ENCODE measurements at places on chromosomes 2 and 18. TPM values are rescaled to one million over a fixed set of nuclear protein-coding genes. Genes with fewer than 3 reads are reported as not detected.

The GALNT5 gene
- 16.3 TPM for total RNA-seq

The PREPL gene
- total RNA-seq, result 44.3 TPM

The DPYSL5 gene
- 0.48 TPM for total RNA-seq

- H3K27me3 ChIP-seq, result no peaks in the 10 kb centered on the region
- H3K4me3 ChIP-seq, result peak within 1 kb of the TSS; percentile 56
- no peaks in the 10 kb centered on the region for H3K36me3 ChIP-seq
- peaks cover 20% of the 10 kb centered on the region for H3K4me1 ChIP-seq
- peak within 1 kb of the TSS; percentile 90 for H3K27ac ChIP-seq
Observed at GRCh38 chr2:3377612-3378432, at the start of gene EIPR1. EIPR1 (minus strand) TSS chr2:3377818; CDS start chr2:3377689, 129 bp downstream.

DNA sequence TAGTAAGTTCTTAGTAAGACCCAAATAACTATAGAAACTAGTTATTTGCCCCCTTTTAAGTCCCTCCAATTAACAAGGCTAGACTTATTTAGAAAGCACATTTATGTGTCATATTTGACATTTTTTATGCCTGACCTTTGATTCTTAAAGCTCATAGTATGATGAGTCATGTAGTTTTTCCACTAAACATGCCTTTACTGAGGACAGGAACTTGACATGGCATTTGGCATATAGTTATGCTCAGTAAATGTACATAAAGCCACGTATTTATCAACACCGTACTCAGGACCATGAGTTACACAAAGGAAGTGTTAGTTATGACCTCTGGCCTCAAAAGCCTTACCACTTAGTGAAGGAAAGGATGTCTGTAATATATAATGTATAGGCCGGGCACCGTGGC is 78.9 kb downstream of the GNAL start:
- no peaks in the 10 kb centered on the region for H3K4me1 ChIP-seq
- H3K4me3 ChIP-seq, result no peak overlapping the region
- no peak overlapping the region for H3K27ac ChIP-seq
- no peaks in the 10 kb centered on the region for H3K27me3 ChIP-seq
- DNase-seq, result no peak
- H3K36me3 ChIP-seq, result no peaks in the 10 kb centered on the region

DNA sequence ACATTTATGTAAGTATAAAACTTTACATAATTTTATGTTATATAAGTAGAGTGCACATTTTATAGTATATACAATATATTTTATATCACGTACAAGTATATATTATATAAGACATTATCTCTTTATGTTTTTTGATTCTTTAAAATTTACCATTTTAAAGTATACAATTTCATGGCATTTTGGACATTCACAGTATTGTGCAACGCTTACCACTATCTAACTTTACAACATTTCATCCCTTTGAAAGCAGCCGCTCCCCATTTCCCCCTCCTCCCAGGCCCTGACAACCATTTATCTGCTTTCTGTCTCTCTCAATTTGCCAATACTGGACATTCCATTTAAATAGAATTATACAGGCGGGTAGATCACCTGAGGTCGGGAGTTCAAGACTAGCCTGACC is 512.5 kb downstream of the TSN start:
- H3K4me3 ChIP-seq, result no peak overlapping the region
- H3K4me1 ChIP-seq, result no peaks in the 10 kb centered on the region
- no peaks in the 10 kb centered on the region for H3K27me3 ChIP-seq
- H3K27ac ChIP-seq, result no peak overlapping the region
- H3K36me3 ChIP-seq, result no peaks in the 10 kb centered on the region

DNA sequence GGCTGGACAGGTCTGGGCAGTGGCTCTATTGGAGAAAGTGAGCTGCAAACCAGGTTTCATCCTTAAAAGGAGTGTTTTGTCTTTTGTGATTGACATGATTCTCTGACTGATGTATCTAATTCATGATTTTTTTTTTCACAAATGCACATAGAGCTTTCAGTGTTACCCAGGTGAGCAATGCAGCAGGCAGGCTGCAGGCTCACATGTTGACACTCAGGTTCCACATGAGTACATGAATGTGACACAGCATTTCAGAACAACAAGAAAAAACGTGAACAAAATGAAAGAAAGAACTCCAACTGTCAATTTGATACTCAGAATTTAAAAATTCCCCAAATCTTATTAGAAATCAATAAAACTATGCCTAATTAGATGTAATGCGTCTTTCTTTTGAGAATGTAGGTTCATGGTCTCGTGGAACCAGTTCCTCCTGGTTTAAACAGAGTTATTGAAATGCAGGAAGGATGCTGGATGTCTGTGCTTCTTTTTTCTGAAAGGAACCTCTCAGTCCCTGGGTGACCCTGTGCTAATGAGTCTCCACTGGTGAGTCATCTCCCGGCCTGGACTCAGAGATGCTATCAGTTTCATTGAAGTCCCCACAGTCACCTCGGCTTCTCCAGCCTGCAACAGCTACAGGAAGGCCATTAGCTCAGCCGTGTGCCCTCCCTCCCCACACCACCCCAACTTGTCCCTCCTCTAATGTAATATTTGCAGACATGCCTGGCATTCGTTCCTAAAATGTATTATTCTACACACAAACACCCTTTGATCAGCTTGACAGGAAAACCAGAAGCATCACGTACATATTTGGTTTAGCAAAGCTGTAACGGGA is 430.4 kb downstream of the LPIN1 start:
- DNase-seq, result peak; percentile 65
- peaks cover 8% of the 10 kb centered on the region for H3K4me1 ChIP-seq
- H3K36me3 ChIP-seq, result no peaks in the 10 kb centered on the region
- no peak overlapping the region for H3K27ac ChIP-seq
- H3K4me3 ChIP-seq, result no peak overlapping the region

GRCh38 chr2:226180281-226180884 is 619.2 kb downstream of the IRS1 start:
- DNase-seq, result no peak
- H3K4me3 ChIP-seq, result no peak overlapping the region
- H3K27me3 ChIP-seq, result no peaks in the 10 kb centered on the region
- no peaks in the 10 kb centered on the region for H3K36me3 ChIP-seq

The ACMSD gene
- 6.5 TPM for total RNA-seq

The SPP2 gene
- 78.5 TPM for total RNA-seq

- H3K27me3 ChIP-seq, result no peaks in the 10 kb centered on the region
- no peak overlapping the region for H3K4me3 ChIP-seq
- H3K4me1 ChIP-seq, result peaks cover 28% of the 10 kb centered on the region
- H3K36me3 ChIP-seq, result no peaks in the 10 kb centered on the region
- no peak overlapping the region for H3K27ac ChIP-seq
Observed at GRCh38 chr18:3726238-3726951, 276.4 kb downstream of the TGIF1 start.

DNA sequence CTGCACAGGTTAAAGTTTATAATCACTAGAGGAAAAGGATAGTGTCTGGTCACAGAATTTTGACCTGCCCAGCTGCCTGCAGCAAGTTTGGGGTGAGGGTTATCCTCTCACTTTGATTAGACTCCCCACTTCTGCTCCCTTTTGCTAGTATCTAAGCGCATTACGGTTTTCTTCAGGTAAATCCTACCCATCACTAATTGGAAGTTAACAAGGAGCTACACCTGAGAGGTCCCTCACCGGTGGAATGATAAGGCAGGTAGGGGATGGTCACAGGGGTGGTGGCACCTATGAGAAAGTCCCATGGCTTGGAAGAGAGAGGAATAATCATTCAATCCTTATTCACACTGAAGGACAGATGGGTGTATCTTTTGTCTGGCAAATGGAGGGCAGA is 7.6 kb downstream of the BCL2 start:
- H3K27ac ChIP-seq, result no peak overlapping the region
- DNase-seq, result no peak
- no peaks in the 10 kb centered on the region for H3K36me3 ChIP-seq
- H3K4me1 ChIP-seq, result peaks cover 8% of the 10 kb centered on the region
- peaks cover 1% of the 10 kb centered on the region for H3K27me3 ChIP-seq

GRCh38 chr18:68833756-68834155 is 35.9 kb downstream of the CCDC102B start:
- no peak overlapping the region for H3K27ac ChIP-seq
- H3K4me3 ChIP-seq, result no peak overlapping the region
- H3K36me3 ChIP-seq, result no peaks in the 10 kb centered on the region
- H3K27me3 ChIP-seq, result no peaks in the 10 kb centered on the region
- H3K4me1 ChIP-seq, result no peaks in the 10 kb centered on the region
- no peak for DNase-seq

DNA sequence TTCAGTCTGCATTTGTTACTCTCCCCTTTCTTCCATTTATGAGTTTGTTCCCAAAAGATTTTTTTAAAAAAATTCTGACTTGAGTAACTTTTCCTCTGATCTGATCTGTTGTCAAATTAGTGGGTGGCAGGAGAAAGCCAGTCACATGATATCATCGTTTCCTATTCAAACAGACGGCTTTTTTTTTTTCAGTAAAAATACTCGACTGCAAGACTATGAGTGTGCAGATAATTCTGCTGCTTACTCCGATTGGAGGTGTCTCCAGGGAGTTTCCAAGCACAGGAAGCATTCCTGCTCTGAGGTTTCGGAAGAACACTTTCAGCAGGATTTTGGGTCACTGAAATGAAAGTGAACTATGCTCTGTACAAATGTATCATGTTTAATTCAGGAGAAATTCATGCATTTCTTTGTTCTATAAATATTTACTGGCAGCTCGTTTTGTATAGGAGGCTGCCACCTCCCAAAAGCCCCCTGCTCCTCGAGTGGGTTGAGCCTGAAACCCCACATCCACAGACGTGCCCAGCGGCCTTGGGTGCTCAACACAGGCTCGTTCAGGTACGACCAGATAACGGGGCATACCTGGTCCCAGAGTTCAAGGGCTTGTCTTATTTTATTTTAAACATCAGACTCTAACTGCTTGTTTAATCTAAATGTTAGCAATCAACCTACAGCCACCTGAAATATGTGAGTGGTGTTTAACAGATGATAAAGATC is 126.9 kb upstream of the ZNF516 start:
- peak; percentile 50 for DNase-seq
- no peaks in the 10 kb centered on the region for H3K36me3 ChIP-seq
- H3K27me3 ChIP-seq, result no peaks in the 10 kb centered on the region
- H3K27ac ChIP-seq, result peak overlapping the region; percentile 90
- peak overlapping the region; percentile 0 for H3K4me3 ChIP-seq

DNA sequence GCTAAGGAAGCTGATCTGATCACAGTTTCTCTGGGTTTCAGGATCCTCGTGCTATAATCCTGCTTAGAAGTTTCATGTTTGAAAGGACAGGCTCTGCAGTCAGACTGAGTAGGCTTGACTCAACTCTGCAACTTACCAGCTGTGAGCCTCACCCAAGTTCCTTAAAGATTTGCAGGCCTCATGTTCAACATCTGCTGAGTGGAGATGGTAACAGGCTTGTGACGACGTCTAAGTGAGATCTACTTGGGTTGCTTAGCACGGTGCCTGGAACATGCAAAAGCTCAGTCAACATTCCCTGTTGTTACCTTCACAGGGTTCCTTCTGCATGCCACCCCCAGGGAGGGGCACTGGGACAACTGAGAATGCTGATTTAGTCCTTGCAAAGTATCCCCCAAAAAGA is 164.2 kb downstream of the C1D start:
- no peaks in the 10 kb centered on the region for H3K27me3 ChIP-seq
- no peaks in the 10 kb centered on the region for H3K4me1 ChIP-seq
- DNase-seq, result no peak
- H3K27ac ChIP-seq, result no peak overlapping the region
- no peak overlapping the region for H3K4me3 ChIP-seq
- no peaks in the 10 kb centered on the region for H3K36me3 ChIP-seq

DNA sequence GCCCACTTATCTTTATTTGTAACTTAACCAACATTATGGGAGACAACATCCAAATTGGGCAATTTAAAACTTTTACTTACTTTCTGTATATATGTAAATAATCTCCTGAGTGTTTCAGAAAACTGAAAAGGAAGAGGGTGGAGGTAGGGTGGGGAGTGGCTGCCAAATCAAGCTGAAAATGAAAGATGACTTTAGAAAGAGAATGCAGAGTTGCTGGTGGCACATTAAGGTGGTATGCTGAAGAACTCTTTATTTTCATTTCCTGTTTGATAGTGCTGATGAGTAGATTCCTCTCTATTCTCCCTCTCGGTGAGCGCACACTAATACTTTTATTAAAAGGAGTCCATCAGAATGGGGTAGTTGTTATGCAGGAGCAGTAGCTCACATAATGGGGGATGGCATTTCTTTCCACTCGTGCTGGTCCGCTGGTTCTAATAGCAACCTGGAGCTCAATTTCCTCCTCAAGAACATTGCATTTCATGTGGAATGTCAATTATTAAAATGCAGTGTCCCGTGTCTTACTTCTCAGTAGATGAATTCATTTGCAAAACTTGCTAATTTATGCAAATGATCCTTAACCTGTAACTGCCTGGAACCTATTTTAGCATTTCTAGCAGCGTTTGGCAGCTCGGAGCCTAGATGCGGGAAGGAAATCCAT is 466.9 kb upstream of the HNRNPA3 start:
- H3K4me1 ChIP-seq, result no peaks in the 10 kb centered on the region
- DNase-seq, result no peak
- no peak overlapping the region for H3K27ac ChIP-seq
- no peaks in the 10 kb centered on the region for H3K27me3 ChIP-seq

The B3GNT7 gene
- 6.2 TPM for total RNA-seq

- H3K4me1 ChIP-seq, result no peaks in the 10 kb centered on the region
- H3K27ac ChIP-seq, result no peak overlapping the region
- H3K4me3 ChIP-seq, result no peak overlapping the region
- DNase-seq, result no peak
Observed at GRCh38 chr2:223681125-223681524, 79.0 kb upstream of the SCG2 start.

- no peak overlapping the region for H3K27ac ChIP-seq
- no peak for DNase-seq
- no peaks in the 10 kb centered on the region for H3K36me3 ChIP-seq
- H3K4me3 ChIP-seq, result no peak overlapping the region
Observed at GRCh38 chr2:36173760-36174404, 181.7 kb upstream of the CRIM1 start.

The WDPCP gene
- total RNA-seq, result 12.8 TPM

- no peak overlapping the region for H3K27ac ChIP-seq
- no peak for DNase-seq
- H3K4me1 ChIP-seq, result no peaks in the 10 kb centered on the region
- no peaks in the 10 kb centered on the region for H3K27me3 ChIP-seq
- H3K4me3 ChIP-seq, result no peak overlapping the region
- no peaks in the 10 kb centered on the region for H3K36me3 ChIP-seq
Observed at GRCh38 chr2:163983911-163984310, 248.1 kb upstream of the FIGN start.

- H3K27me3 ChIP-seq, result no peaks in the 10 kb centered on the region
- no peaks in the 10 kb centered on the region for H3K4me1 ChIP-seq
- no peak overlapping the region for H3K4me3 ChIP-seq
- DNase-seq, result no peak
- no peaks in the 10 kb centered on the region for H3K36me3 ChIP-seq
- no peak overlapping the region for H3K27ac ChIP-seq
Observed at GRCh38 chr2:145267451-145267850, 747.5 kb upstream of the ZEB2 start.

The CGREF1 gene
- total RNA-seq, result 0.28 TPM

GRCh38 chr2:72994991-72995380 is 76.5 kb downstream of the SFXN5 start:
- no peak overlapping the region for H3K4me3 ChIP-seq
- no peaks in the 10 kb centered on the region for H3K4me1 ChIP-seq
- no peak for DNase-seq
- H3K36me3 ChIP-seq, result no peaks in the 10 kb centered on the region
- H3K27me3 ChIP-seq, result no peaks in the 10 kb centered on the region

- no peaks in the 10 kb centered on the region for H3K36me3 ChIP-seq
- no peak overlapping the region for H3K4me3 ChIP-seq
- peak overlapping the region; percentile 23 for H3K27ac ChIP-seq
- no peaks in the 10 kb centered on the region for H3K27me3 ChIP-seq
- H3K4me1 ChIP-seq, result peaks cover 24% of the 10 kb centered on the region
Observed at GRCh38 chr2:207901829-207902228, 123.5 kb downstream of the PLEKHM3 start.

The ZNF397 gene
- total RNA-seq, result 22.0 TPM

Measured in hepatocyte (in vitro differentiated cells).